Central memory CD8-positive, alpha-beta T cell (primary cell): ENCODE measurements at places on chromosomes 4 and X.

DNA sequence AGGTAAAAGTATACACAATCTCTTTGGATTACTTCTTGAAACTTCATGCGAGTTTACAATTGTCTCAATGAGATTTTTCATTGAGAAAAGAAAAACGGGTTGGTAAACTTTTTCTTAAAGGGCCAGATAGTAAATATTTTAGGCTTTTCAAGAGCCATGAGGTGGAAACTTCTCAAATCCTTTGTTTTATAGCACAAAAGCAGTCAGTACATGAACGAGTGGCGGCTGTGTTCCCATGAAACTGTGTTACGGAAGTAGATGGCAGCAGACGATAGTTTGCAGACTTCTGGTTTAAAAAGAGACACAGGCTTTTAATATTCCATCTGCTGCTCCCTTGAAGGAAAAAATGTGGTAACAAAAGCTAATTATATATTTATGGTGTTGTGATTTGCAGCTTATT lies 332.0 kb downstream of the TENM3 start:
- no peak for DNase-seq

- DNase-seq = no peak
Measured at GRCh38 chrX:68684919-68685304, 37.4 kb downstream of the STARD8 start.

DNA sequence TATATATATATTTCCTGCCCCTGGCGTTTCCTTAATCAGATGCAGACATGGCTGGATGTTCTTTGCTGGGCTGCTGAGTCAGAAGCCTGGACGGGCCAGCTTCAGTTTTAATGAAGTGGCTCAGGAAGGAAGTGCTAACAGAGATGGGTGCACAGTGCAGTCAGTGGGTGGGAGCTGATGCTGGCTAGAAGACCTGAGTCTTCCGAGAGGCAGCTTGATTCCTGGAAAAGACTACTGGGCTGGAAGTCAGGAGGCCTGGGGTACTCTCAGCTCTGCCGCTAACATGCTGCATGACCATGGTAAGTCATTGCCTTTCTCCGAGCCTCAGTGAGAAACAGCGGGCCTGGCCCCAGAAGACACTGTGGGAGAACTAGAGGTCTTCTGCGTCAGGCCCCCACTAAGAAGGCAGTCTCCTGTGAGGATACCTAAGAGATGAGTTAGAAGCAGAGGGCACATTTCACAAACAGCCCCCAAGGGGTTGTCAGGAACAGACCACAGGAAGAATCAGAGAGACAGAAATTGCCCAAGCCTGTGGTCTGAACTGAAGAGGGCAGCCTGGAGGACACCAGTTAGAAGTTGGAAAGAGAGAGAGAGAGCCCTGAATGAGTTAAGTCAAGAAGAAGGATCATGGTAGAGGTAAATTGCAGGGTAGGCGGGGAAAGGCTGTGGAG lies 8.3 kb upstream of the CD40LG start:
- no peak for DNase-seq

- no peak for DNase-seq
Measured at GRCh38 chrX:10016519-10017132, 49.5 kb downstream of the CLDN34 start.

DNA sequence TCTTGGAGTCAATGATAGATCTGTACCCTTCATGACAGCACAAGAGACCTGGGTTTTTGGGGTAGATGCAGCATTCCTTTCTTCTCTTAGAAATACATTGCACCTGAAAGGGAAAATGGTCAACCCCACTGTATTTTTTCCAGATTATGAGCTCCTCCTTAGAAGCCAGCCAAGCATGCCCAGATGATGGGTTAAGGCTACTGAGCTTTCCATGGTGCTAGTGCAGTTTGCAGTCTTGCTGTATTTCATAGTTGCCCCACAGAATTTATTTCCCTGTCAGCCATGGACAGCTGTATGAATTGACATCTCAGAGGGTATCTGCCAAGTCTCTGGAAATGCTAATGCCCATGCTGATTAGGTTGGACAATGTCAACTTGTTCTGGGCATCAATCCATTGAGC lies 73.7 kb upstream of the H2AZ1 start:
- no peak for DNase-seq

GRCh38 chr4:173531086-173531965 lies 1.3 kb upstream of the HAND2 start:
- no peak for DNase-seq
